ENCODE measurements at places on chromosomes 6 and 20.

GRCh38 chr20:362271-363254 is 15.7 kb downstream of the NRSN2 start:
- peak; percentile 91 for DNase-seq

DNA sequence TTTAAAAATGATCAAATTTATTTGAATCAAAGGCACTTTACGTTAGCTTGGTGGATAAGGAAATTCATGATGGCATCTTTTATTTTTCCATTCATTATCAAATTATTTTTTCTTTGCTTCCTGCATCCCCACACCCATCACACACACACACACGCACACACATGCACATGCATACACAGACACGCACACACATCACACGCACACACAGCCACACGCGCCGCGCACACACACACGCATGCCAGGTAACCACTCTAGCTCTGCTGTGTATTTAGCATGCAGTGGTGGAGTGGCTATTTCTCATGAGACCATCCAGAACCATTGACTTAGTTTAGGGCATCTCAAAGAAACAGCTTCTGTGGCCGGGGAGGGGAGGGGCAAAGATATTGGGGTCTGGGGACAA is 47.0 kb downstream of the GNAS start:
- DNase-seq, result no peak

DNA sequence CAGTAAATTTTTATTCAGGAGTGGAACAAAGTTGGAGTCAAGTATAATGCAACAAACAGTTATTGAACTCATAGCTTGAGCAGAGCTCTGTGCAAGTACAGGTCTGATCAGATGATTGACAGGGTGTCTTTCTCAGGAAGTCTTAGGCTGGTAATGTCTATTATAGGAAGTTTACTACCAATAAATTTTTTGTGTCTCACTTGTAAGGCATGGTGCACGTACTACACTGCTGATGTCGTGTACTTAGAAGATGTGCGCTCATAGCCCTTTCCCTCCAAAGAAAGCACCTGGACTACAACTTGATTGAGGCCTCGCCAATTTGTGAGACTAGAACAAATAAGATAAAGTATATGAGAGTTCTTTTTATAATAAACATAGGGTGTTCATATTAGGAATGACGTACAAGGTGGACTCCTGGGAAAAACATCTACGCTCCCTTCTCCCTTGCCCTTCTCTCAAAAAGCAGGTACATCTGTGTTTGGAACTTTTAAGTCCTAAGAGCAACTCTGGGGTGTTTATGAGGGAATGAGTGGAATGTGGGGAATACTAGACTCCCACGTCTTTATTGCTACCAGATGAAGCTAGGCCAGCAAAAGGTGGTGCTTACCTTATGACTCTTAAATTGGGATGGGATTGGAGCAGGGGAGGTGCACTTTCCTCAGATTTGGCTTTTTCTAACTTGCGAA is 1.5 kb downstream of the NDUFAF5 start:
- DNase-seq, result no peak

DNA sequence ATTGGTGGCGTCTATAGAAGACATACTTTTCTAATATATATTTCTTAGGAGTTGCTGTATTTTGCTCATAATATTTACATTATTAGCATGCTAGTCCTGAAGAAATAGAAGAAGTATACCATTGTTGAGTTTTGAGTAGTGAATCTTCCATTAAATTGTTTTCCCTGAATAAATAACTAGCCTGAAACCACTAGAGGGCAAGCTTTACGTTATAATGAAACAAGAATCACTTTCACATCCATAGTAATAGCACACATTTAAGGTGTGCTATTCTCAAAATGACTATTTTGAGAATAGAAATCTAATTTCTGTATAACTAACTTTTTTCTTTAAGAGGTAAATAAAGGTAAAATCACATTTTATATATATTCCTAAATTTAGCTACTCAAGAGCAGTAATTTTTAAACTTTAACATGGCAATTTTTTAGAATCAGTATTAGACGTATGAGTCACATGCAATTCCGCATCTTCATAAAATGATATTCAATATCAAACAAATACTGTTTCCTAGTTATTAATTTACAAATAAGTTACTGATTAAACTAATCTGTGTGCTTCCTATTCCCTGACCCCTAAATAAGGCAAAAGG is 213.2 kb upstream of the MANEA start:
- no peak for DNase-seq

DNA sequence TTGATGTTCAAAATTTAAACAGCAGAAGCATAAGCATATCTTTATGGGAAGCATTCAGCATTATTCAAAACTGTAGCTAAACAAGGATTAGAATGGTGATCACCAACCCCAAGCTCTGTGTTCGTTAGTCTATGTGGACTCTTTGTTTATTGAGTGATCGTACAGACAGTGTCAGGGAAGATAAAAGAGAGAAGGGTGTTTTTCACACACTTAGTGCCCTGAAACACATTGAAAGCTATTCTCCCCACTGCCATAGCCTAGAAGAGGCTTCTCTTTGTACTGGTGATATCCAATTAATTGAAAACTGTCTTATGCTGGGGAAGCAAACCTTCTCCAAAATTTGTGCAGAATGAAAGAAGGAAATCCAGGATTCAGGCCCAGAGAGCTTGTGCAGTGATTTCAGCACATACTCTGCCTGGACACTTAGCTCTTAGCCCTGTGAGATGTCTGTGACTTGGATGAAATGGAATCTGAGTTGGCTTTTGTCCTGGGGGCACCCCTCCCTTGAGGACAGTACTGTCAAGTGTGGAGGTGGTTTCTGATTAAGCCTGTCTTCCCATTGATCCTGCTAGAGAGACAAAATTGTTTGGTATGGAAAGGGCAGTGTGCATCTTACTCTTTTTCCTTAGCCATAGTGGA is 125.7 kb upstream of the MTHFD1L start:
- DNase-seq, result no peak

DNA sequence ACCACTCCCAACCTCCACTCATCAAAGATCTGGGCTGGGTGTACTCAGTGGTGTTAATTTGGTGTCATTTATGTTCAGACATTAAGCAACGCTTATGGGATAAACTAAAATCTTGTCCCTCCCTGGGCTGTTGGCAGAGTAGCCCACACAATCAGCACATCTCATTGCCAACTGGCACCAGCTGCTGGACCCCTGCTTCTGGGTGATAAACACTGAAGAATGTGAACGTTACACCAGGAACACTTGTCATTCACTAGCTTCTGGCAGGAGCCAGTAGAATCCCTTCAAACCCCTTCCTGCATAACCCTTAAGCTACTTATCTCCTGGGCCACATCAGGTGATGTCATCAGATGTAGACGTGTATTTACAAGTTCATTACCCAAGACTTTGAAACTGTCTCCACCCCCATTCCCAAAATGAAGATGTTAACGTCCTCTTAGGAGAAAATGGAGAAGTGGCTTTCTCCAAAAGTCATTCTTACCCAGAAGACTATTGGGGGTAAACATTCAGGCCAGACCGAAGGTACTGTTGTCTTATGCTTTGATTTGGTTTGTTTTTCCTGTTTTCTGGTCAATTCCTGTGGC is 107.8 kb upstream of the CD93 start:
- DNase-seq, result no peak

- no peak for DNase-seq
Observed at GRCh38 chr6:36980876-36981619, 4.9 kb downstream of the MTCH1 start.

- DNase-seq, result no peak
Observed at GRCh38 chr6:38631186-38631783, 8.4 kb downstream of the BTBD9 start.

DNA sequence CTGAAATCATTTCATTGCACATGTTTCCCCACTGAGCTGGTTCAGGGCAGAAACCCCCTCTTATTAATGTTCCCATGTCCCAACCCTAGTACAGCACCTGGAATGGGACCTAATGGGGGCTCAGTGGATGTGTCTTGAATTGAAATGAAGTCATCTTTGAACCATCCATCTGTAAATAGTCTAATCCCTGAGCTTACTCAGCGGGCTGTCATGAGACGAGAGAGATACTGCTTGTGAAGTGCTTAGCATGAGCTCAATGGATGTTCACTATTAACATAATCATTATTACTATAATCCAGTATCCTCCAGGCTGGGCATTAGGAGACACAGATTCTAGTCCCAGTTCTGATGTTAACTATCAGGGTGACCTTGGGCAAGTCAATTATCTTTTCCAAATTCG is 106.6 kb upstream of the LRFN2 start:
- no peak for DNase-seq

DNA sequence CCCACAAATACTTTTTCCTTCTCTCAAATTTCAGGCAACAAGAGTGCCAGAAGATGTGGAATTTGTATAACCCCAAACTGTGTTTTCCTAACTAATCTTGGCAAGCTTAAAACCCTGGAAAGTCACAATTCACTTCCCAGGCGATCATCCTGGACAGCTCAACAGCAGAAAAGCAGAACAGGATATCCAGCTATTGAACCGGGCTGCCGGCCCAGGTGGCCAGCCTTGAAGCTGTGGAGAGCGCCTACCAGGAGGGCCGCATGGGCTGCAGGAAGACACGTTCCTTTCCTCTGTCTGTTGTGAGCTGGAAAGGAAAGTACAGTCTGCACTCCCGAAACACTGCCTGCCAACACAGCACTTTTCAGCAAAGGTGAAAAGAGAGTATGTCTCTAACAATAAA is 719.7 kb upstream of the MARCKS start:
- no peak for DNase-seq

DNA sequence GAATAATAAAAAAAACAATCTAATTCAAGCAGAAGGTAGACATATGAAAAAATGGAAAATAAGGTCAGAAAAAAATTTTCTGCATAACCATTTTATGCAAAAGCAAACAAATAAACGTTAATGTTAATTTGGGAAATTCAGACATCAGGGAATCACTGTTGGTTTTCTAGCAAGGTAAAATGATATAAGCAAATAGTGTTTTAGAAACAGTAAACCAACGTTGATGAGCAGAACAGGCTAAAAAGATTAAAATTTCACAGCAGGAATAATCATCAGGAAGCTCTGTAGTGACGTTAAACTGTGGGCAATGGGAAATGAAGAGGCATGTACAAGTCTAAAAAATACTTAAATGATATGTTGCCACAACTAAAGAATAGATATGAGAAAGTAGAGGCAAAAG is 54.5 kb upstream of the HMGCLL1 start:
- DNase-seq, result no peak

DNA sequence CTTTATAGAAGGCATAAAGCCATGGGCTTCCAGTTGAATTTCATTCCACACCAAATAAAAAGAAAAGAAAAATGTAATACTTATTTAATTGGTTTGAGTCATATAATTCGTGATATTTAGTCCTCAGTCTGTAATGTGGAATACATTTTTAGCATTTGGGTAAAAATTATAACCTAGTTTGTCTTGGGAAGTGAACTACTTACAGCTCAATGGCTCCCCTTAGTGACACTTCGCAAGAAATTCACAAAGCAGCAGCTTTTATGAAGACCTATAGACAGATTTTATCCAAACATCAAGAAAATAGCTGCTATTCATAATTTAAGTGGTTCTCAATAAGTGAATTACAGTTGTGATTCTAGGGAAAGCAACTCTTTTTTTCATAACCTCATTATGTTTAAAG is 72.1 kb downstream of the RSPO3 start:
- DNase-seq, result no peak

- DNase-seq, result no peak
Observed at GRCh38 chr20:40931410-40932044, 97.1 kb upstream of the TOP1 start.

DNA sequence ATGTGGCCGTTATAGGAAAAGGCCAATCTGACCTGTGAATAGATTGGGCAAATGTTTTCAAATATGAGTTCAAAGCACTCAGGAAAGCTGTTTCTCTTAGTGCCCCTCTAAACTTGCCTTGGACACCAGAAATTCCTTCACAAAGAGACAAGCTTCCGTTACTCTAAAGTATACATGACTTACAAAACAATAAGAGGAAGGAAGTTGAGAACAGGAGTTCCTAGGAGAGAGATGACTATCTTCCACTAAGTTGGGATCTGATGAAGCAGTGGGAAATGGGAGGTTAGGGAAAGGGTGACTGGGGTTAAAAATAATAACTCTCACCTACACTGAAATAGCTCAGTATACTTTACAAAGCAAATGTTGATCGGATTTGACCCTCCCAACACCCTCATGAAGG is 50.0 kb downstream of the ISM1 start:
- DNase-seq, result no peak

- no peak for DNase-seq
Observed at GRCh38 chr6:73854998-73855718, 159.2 kb downstream of the CD109 start.

- DNase-seq, result no peak
Observed at GRCh38 chr20:33796907-33797544, 14.1 kb upstream of the CHMP4B start.

- no peak for DNase-seq
Observed at GRCh38 chr6:45923831-45924391, 91.7 kb downstream of the CLIC5 start.

DNA sequence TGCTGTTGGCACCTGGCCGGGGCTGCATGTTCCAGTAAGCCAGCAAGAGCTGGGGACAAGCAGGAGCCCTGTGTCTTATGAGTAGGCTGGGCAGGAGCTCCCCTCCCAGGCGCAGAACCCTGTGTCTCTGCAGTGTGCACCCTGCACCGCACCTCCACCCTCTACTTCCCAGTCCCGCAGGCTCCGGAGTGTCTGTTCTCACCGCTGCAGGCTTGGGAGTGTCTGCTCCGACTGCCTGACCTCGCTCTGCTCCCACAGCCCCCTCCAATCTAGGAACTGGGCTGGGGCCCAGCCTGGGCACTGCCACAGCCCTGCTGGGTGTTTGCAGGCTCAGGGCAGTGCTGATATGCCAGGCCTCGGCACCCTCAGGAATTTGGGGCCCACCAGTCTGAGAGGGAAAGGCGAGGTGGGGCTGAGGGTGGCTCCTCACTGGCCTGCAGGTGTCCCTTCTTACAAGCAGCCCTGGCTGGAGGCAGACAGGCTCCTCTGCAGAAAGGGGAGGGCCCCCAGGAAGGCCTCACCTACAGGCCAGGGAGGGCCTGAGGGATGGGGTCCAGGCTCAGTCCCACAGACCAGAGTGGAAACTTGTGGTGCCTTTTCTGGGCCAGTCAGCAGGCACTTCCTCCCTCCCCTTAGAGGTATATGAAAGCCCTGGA is 871.6 kb upstream of the GJE1 start:
- peak; percentile 70 for DNase-seq

- DNase-seq, result no peak
Observed at GRCh38 chr6:93799226-93799625, 379.9 kb upstream of the EPHA7 start.

DNA sequence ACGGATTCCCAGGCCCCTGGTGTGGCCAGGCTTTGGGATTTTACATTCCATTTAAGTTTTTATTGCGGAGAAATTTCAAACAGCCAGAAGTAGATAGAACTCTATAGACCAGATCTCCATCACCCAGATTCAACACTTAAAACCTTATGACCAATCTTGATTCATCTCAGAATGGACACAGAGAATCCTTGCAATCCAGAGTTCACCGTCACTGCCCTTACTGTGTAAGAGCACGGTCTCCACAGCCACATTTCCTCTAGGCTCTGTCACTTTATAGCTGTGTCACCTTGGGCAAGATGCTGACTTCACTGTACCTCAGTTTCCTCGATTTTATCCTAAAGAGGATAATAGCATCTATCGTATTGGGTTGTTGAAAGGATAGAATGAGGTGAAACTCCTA is 979 bp downstream of the ZNF133 start:
- no peak for DNase-seq

GRCh38 chr20:1965520-1966351 is 28.1 kb downstream of the PDYN start:
- DNase-seq, result peak; percentile 86

DNA sequence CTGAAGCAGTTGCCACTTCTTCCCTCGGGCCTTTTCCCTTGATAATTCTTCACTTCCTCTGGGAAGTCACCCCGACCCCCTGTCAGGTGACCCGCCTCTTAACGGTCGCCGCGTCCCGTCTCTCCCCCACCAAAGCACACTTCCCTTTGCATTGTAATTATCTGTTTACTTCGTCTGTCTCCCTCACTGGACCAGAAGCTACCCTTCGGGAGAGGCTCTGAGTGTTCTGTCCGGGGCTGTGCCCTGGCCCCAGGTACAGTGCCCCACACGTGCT is 771 bp upstream of the SNAI1 start:
- DNase-seq, result no peak

Data from suprapubic skin (tissue), 4 donors.